ENCODE measurements at places on chromosomes 5 and 9.

- no peak for DNase-seq
Measured at GRCh38 chr5:179759581-179760551, 27.2 kb downstream of the MAML1 start.

GRCh38 chr5:15983392-15983791 lies 196.2 kb downstream of the MARCHF11 start:
- DNase-seq, result no peak

GRCh38 chr5:111511831-111512374 lies 432 bp downstream of the STARD4 start:
- no peak for DNase-seq

DNA sequence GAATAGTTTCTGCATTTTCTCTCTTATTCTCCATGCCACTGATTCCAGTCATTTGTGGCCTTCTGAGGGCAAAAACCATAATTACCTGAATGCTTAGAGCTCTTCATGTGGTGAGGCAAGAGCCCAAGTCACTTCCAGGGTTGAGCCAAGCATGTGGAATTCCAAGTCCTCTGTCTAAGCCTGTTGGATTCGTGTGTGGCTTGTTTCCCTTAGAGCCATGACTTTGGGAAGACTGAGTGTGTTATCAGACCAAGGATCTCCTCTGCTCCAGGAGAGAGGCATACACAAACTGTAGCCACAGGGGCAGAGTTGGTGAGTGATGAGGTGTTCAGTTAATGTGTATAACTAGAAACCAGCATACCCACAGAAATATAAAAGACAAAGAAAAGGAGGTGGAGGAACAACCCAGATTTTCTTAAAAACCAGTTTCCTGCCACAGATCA lies 27.1 kb downstream of the SLC22A5 start:
- no peak for DNase-seq

DNA sequence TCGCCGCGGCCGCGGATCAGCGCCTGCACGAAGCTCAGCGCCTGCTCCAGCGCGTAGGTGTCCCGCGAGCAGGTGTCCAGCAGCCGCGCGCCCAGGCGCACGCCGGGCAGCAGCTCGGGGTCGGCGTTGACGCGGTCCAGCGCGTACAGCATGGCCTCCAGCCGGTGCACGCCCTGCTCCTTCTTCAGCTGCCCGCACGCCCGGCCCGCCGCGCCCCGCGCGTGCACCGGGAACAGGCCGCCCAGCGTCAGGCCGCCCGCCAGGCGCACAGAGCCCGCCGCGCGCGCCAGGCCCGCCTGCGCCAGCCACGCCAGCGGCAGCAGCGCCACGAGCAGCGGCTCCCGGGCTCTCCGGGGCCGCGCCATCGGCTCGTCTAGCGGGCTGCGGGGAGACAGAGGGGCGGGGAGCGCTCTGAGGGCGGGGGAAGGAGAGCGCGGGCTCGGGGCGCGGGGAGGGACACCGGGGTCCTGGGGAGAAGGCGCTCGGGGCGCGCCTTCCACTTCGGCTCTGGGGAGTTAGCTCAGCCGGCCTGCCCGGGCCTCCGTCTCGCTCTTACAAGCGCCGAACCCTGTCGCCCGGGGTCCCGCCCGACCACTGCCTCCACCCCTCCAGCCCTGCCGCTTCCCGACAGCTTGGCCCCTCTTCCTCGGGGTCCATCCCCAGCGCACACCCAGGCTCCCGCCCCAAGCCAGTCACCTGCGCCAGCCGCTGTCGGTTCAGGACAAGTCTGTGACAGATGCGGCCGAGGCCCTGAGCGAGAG lies at the start of gene GRM6:
GRM6 (minus strand) TSS at position 741 of the 761 bp plus-strand sequence; CDS start at position 365, 376 bp downstream.
- no peak for DNase-seq

GRCh38 chr5:88722546-88723073 lies 160.4 kb downstream of the MEF2C start:
- no peak for DNase-seq
